Renal cortical epithelial cell (primary cell): ENCODE measurements at places on chromosomes 13 and 19. TPM values are rescaled to one million over a fixed set of nuclear protein-coding genes. Genes with fewer than 3 reads are reported as not detected.

- DNase-seq: peak; percentile 57
Measured at GRCh38 chr13:89695343-89696257, 1651.9 kb upstream of the MIR17HG start.

- DNase-seq: no peak
Measured at GRCh38 chr13:71939186-71939585, 72.2 kb upstream of the DACH1 start.

DNA sequence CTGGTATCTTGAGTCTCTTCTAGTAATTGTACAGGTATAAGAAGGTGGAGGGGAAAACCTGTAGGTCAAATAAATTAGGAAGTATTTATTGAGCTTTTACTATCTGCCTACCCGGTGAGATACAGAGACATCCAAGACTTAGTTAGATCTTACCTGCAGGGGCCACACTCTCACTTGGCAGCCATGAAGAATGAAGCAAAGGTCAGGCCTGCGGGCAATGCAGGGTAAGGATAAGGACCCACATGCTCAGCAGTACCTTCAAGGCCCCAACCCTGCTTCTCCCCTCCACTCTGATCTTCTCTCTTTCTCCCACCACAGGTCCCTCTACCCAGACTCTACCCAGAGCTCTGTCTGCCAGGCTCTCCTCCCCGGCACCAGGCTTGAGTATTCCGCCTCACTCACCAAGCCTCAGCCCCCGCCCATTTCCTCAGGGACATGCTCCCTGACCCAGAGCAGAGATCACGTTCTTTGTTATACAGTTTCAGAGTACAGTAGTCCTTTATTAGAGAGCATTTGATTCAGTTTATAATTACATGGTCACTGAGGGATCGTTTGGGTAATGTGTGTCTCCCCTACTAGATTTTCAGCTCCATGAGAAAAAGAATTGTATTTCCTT, 18.9 kb upstream of the CLDN10 start:
- peak; percentile 52 for DNase-seq

DNA sequence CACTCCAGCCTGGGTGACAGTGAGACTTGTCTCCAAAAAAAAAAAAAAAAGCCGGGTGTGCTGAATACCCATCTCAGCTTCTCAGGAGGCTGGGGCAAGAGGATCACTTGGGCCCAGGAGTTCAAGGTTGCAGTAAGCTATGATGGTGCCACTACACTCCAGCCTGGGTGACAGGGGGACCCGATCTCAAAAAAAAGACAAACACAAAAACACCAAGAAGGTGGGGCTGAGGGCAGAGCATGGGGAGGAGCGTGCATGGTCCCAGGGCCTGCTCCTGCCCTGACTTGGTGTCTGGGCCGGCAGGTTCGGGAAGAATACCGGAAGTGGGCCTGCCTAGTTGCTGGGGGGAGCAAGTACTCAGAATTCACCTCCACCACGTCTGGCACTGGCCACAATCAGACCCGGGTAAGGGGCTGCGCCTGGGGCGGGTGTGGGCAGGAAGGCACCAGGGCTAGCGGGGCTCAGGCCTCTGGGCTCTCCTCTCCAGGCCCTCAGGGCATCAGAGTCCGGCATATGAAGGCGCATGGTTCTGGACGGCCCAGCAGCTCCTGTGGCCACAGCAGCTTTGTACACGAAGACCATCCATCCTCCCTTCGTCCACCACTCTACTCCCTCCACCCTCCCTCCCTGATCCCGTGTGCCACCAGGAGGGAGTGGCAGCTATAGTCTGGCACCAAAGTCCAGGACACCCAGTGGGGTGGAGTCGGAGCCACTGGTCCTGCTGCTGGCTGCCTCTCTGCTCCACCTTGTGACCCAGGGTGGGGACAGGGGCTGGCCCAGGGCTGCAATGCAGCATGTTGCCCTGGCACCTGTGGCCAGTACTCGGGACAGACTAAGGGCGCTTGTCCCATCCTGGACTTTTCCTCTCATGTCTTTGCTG, 11.3 kb downstream of the DDX39A start:
- no peak for DNase-seq

GRCh38 chr13:29674532-29674931, 79.0 kb upstream of the SLC7A1 start:
- peak; percentile 54 for DNase-seq

Gene PSG6
- total RNA-seq: not detected in 2 replicates

Gene PGLYRP1
- not detected in 2 replicates for total RNA-seq
